ENCODE measurements at places on chromosomes 13 and 19. TPM values are rescaled to one million over a fixed set of nuclear protein-coding genes. Genes with fewer than 3 reads are reported as not detected.
A peak's percentile ranks its signal among the peaks of the same experiment; 100 is the strongest.

- H3K36me3 ChIP-seq = peaks cover 5% of the 10 kb centered on the region
- peaks cover 63% of the 10 kb centered on the region for H3K4me1 ChIP-seq
- peak; percentile 48 for DNase-seq
- no peak overlapping the region for H3K27ac ChIP-seq
- H3K4me3 ChIP-seq = no peak overlapping the region
Observed at GRCh38 chr13:46575301-46575771, 22.4 kb downstream of the LRCH1 start.

DNA sequence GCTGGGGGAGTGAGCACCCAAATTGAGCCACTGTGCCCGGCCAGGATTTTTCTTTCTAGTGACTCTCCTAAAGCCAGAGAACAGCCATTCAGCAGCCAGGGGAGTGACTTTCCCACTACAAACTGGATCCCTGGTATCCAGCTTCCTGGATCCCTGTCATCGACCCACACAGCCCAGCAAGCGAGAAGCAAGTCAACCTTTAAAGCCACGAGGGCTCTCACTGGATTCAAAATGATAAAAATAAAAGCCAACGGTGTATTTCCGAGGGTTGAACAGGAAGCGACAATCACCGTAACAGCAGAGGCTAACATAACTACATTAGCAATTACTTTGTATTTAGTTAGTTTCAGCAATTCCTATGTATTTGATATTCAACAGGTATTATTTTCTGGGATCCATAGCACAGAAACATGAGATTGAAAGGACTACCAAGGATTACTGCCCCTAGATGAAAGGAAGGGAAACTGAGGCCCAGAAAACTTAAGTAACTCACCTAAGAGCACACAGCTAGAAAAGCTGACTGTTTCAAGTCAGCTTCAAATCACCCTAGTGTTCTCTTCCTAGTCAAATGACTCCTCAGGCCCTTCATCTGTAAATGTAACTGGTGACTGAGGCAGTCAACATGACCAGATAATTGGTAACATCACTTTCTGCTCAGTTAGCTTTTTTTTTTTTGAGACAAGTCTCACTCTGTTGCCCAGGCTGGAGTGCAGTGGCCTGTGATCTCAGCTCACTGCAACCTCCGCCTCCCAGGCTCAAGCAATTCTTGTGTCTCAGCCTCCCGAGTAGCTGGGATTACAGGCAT lies 2.7 kb downstream of the RFX1 start:
- H3K27ac ChIP-seq = peak overlapping the region; percentile 93
- H3K4me3 ChIP-seq = peak overlapping the region; percentile 57
- peak; percentile 37 for DNase-seq
- no peaks in the 10 kb centered on the region for H3K27me3 ChIP-seq
- peaks cover 47% of the 10 kb centered on the region for H3K4me1 ChIP-seq

- H3K4me3 ChIP-seq = no peak overlapping the region
- H3K4me1 ChIP-seq = no peaks in the 10 kb centered on the region
- H3K36me3 ChIP-seq = no peaks in the 10 kb centered on the region
- no peaks in the 10 kb centered on the region for H3K27me3 ChIP-seq
Observed at GRCh38 chr13:88376760-88377388, 705.7 kb downstream of the SLITRK5 start.

GRCh38 chr19:4258181-4258580 lies 11.3 kb downstream of the YJU2 start:
- peaks cover 52% of the 10 kb centered on the region for H3K36me3 ChIP-seq
- no peak overlapping the region for H3K4me3 ChIP-seq
- no peaks in the 10 kb centered on the region for H3K4me1 ChIP-seq
- H3K27me3 ChIP-seq = no peaks in the 10 kb centered on the region
- DNase-seq = no peak

- peak overlapping the region; percentile 80 for H3K4me3 ChIP-seq
- peak; percentile 74 for DNase-seq
- H3K36me3 ChIP-seq = peaks cover 2% of the 10 kb centered on the region
Observed at GRCh38 chr19:39506944-39507714, 7.8 kb upstream of the SELENOV start.

Gene SHISA7
- total RNA-seq = not detected

- no peak overlapping the region for H3K27ac ChIP-seq
- no peak overlapping the region for H3K4me3 ChIP-seq
- no peak for DNase-seq
- H3K4me1 ChIP-seq = no peaks in the 10 kb centered on the region
- H3K27me3 ChIP-seq = peaks cover 23% of the 10 kb centered on the region
- H3K36me3 ChIP-seq = no peaks in the 10 kb centered on the region
Observed at GRCh38 chr13:110124201-110124940, 182.6 kb downstream of the COL4A1 start.

- peaks cover 30% of the 10 kb centered on the region for H3K36me3 ChIP-seq
- no peak overlapping the region for H3K27ac ChIP-seq
- H3K27me3 ChIP-seq = no peaks in the 10 kb centered on the region
- no peak overlapping the region for H3K4me3 ChIP-seq
- no peaks in the 10 kb centered on the region for H3K4me1 ChIP-seq
- no peak for DNase-seq
Observed at GRCh38 chr19:33484226-33484774, 37.3 kb downstream of the PEPD start.

DNA sequence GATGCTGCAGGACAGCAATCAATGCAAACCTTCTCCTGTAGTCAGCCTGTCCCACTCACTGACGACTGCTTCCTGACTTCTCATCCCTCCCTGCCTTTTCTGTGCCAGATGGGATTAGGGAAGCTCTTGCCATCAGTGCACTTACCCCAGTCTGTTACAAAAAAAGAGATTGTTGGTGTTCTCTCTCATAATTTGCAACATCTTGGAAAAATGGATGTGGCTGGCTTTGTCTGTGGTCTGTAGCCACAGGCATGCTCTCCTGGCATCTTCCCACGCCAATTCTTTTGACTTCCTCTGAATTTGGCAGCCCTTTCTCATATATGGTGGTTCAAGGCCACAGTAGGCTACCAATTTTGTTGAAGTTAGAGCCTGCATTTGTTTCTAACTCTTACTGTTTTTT lies 11.6 kb upstream of the HTR2A start:
- peaks cover 11% of the 10 kb centered on the region for H3K27me3 ChIP-seq
- no peak overlapping the region for H3K27ac ChIP-seq
- no peak for DNase-seq
- no peaks in the 10 kb centered on the region for H3K4me1 ChIP-seq
- no peak overlapping the region for H3K4me3 ChIP-seq
- no peaks in the 10 kb centered on the region for H3K36me3 ChIP-seq

DNA sequence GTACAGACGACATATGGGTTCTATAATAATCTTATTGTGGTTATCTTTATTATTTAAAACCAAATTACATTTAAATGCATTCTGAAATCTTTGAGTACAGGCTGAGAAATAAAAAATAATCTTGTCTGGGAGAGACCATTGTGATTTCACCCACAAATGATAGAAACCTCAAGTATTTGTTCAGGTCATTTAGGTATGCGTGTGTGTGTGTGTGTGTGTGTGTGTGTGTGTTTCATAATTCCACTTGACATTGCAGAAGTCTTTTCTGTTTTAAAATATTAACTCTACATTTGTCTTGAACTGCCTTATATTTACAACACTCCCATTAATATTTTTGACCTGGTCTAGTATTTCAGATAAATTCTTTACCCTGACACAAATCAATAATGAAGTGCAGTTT lies 126.9 kb downstream of the SPRY2 start:
- H3K36me3 ChIP-seq = no peaks in the 10 kb centered on the region
- H3K4me1 ChIP-seq = no peaks in the 10 kb centered on the region
- H3K4me3 ChIP-seq = no peak overlapping the region
- no peaks in the 10 kb centered on the region for H3K27me3 ChIP-seq
- DNase-seq = no peak

Gene ZNF221
- total RNA-seq = 1.6 TPM

DNA sequence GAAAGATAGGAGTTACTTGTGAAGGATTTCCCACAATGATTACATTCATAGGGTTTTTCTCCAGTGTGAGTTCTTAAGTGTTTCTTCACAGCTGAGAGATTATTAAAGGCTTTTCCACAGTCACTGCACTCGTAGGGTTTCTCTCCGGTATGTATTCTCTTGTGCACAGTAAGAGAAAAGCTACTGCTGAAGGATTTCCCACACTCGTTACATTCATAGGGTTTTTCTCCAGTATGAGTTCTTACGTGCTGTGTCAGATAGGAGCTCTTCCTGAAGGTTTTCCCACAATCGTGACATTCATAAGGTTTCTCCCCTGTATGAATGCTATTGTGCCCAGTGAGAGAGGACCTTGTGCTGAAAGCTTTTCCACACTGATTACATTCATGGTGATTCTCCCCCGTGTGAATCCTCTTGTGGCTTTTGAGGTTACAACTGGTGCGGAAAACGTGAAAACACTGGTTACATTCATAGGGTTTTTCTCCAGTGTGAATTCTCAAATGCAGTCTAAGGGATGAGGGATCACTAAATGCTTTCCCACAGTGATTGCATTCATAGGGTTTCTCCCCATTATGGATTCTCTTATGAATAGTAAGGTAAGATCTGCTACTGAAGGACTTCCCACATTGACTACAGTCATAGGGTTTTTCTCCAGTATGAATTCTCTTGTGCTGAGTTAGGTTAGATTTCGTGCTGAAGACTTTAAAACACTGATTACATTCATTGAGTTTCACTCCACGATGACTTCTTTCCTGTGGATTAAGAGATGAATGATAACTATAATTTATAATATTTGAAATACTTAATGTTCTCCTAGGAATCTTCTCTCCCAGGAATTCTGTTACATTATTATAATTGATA lies 20.6 kb downstream of the ZNF558 start:
- H3K4me1 ChIP-seq = no peaks in the 10 kb centered on the region
- H3K27me3 ChIP-seq = no peaks in the 10 kb centered on the region
- no peak overlapping the region for H3K27ac ChIP-seq
- no peak for DNase-seq
- H3K4me3 ChIP-seq = no peak overlapping the region

DNA sequence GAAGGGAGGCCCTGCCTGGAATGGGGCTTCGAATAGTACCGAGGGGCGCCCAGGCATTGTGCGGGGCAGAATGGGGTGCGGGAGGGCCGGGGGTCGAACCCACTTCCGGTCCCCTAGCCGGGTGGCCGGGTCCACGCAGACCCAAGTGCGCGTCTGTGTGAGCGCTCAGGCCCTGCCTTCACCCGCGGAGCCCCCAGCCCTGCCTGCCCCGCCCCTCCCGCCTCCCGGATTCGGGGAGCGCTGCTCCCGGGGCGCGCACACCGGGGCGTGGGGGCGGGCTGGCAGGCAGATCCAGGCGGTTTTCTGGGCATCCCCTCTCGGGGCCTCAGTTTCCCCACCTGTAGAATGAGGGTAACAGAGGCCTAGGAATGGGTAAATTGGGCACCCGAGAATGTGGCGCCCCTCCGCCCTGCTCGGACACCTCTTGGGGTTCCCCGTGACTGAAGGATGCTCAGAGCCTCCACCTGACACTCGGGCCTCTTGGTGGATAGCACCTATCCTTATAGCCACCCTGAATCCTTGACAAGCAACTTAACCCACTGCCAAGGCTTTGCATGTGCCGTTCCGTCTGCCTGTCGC lies 682 bp downstream of the PIK3R2 start:
- H3K27ac ChIP-seq = peak overlapping the region; percentile 75
- DNase-seq = peak; percentile 37
- peak overlapping the region; percentile 83 for H3K4me3 ChIP-seq
- peaks cover 8% of the 10 kb centered on the region for H3K36me3 ChIP-seq

DNA sequence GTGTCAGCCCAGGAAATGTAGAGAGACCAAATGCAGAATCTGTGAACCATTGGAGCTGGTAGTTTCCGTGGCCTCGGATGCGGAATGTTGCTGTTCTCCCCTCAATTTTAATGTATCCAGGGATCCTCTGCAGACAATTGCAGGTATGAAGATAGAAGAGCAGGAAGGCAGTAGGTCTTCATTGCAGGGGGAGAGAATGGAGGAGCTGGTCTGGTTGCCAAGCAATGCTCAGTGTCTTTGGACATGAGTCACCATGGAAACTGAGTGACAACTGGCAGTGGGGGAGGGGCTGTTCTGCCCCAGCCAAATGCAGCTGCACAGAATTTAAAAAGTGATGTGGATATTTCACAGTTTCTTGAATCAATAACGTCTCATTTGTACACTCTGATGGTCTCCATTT lies 56.1 kb upstream of the ZNF835 start:
- H3K27ac ChIP-seq = no peak overlapping the region
- H3K36me3 ChIP-seq = peaks cover 12% of the 10 kb centered on the region
- no peak overlapping the region for H3K4me3 ChIP-seq
- H3K27me3 ChIP-seq = no peaks in the 10 kb centered on the region

- H3K27me3 ChIP-seq = peaks cover 2% of the 10 kb centered on the region
- no peak for DNase-seq
- H3K27ac ChIP-seq = no peak overlapping the region
- no peak overlapping the region for H3K4me3 ChIP-seq
- no peaks in the 10 kb centered on the region for H3K36me3 ChIP-seq
Observed at GRCh38 chr13:48842316-48842715, 133.4 kb upstream of the FNDC3A start.

GRCh38 chr13:108281901-108282300 lies 12.4 kb downstream of the TNFSF13B start:
- H3K36me3 ChIP-seq = no peaks in the 10 kb centered on the region
- H3K27me3 ChIP-seq = no peaks in the 10 kb centered on the region
- H3K27ac ChIP-seq = no peak overlapping the region
- H3K4me3 ChIP-seq = no peak overlapping the region
- no peak for DNase-seq
- H3K4me1 ChIP-seq = no peaks in the 10 kb centered on the region

All from activated CD8-positive, alpha-beta T cell treated with anti-CD3 and anti-CD28 coated beads for 36 hours (primary cell).